ENCODE measurements at places on chromosomes 12 and 14. TPM values are rescaled to one million over a fixed set of nuclear protein-coding genes. Genes with fewer than 3 reads are reported as not detected.

The MYF6 gene
- total RNA-seq: not detected

The MDM2 gene
- 156 TPM for total RNA-seq

The HSPB8 gene
- total RNA-seq: 11.1 TPM

DNA sequence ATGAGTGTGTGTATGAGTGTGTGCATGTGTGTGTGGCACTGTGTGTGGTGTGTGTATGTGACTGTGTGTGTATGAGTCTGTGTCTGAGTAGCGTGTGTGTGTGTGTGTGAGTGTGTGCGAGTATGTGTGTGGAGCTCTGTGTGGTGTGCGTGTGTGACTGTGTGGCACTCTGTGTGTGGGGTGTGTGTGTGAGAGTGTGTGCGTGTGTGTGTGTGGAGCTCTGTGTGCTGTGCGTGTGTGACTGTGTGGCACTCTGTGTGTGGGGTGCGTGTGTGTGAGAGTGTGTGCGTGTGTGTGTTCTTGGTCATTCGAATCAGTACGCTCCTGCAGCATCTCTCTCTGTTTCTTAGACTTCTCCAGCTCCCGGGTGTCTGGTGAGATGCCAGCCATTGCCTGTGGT, 76.9 kb upstream of the TMEM132C start:
- no peak overlapping the region for H3K4me3 ChIP-seq
- H3K27ac ChIP-seq: no peak overlapping the region
- H3K36me3 ChIP-seq: no peaks in the 10 kb centered on the region
- no peaks in the 10 kb centered on the region for H3K4me1 ChIP-seq

GRCh38 chr12:75666939-75667334, 155.5 kb upstream of the KRR1 start:
- peaks cover 30% of the 10 kb centered on the region for H3K4me1 ChIP-seq
- H3K27ac ChIP-seq: peak overlapping the region; percentile 70
- no peaks in the 10 kb centered on the region for H3K27me3 ChIP-seq
- 0 out of 2 replicates have a peak overlapping the region, but pooled peaks have one; percentile 19 for H3K4me3 ChIP-seq
- peak; percentile 84 for DNase-seq

GRCh38 chr12:47910486-47910885, 5.7 kb upstream of the VDR start:
- H3K27ac ChIP-seq: peak overlapping the region; percentile 5
- peak; percentile 69 for DNase-seq
- H3K36me3 ChIP-seq: no peaks in the 10 kb centered on the region
- no peaks in the 10 kb centered on the region for H3K27me3 ChIP-seq
- no peak overlapping the region for H3K4me3 ChIP-seq
- H3K4me1 ChIP-seq: peaks cover 22% of the 10 kb centered on the region

DNA sequence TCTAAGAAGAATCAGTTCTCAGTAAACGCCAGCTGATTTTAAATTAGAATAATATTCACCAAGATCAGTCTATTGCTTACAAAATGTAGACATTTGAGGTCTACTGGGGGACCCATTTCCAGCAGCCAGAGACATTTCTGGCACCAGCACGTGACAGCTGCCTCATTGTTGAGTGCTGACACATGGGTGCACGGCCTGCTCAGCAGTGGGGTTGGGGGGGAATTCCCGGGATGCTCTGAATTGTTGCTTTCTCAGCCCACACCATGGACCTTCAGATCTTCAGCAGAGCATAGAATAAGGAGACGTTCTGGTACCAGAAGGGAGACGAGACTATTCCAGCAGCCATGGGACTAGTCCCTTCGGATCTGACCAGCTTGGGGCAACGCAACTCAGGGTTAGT, 18.3 kb downstream of the PLEKHG7 start:
- no peak for DNase-seq
- no peak overlapping the region for H3K27ac ChIP-seq
- H3K27me3 ChIP-seq: no peaks in the 10 kb centered on the region
- no peaks in the 10 kb centered on the region for H3K36me3 ChIP-seq

All from GM23248 (cell line).